ENCODE measurements at places on chromosomes 6 and 20.

DNA sequence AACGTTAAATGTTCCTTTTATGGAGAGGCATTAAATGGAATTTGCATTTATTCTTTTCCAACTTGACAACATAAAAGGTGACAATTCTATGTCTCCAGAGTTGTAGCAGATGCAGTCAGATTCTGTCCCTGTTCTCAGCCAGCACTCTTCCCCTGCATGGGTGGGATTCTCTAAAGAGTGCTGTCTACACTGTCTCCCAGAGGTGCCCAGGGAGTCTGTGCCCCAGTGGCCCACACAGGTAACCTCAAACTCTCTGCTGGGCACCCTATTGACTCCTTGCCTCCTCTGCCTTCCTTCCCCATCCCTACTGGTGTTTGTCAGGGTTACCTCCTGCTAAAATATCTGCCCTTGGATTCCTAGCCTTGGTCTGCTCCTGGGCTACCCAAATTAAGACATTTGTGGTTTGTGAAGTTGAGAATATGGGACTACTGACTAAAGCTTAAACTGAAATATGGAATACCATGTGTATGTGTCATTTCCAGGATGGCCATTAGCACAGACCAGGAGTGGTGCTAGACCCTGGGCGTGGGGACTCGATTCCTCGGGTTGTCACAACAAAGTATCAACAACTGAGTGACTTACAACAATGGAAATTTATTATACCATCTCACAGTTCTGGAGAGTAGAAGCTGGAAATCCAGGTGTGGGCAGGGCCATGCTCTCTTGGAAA, 284.7 kb downstream of the CDH26 start:
- DNase-seq = no peak

GRCh38 chr20:23205611-23206041, 119.5 kb upstream of the CD93 start:
- no peak for DNase-seq

- no peak for DNase-seq
These were observed 24.0 kb downstream of the PGM3 start for GRCh38 chr6:83169106-83169505.

DNA sequence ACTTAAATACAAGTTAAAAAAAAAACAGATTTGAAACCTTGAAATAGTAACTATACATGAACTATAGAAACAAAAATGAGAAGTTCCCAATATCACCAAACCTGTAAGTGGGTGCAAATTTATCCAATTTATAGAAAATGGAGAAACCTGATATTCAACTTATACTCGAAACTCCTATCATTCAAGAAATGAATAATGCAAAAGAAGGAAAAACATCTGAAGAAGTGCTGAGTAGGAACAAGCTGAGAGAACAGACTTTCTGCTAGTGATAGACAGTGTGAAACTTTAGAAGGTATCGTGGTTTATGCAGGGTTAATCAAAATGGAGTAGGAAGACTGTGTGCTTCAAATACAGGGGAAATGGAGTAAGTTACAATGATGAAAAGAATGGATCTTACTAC, 4.5 kb downstream of the GPR63 start:
- DNase-seq = no peak

GRCh38 chr6:39999006-39999867, 65.0 kb upstream of the MOCS1 start:
- DNase-seq = no peak

GRCh38 chr20:36366623-36367369, 60.7 kb downstream of the DLGAP4 start:
- no peak for DNase-seq

DNA sequence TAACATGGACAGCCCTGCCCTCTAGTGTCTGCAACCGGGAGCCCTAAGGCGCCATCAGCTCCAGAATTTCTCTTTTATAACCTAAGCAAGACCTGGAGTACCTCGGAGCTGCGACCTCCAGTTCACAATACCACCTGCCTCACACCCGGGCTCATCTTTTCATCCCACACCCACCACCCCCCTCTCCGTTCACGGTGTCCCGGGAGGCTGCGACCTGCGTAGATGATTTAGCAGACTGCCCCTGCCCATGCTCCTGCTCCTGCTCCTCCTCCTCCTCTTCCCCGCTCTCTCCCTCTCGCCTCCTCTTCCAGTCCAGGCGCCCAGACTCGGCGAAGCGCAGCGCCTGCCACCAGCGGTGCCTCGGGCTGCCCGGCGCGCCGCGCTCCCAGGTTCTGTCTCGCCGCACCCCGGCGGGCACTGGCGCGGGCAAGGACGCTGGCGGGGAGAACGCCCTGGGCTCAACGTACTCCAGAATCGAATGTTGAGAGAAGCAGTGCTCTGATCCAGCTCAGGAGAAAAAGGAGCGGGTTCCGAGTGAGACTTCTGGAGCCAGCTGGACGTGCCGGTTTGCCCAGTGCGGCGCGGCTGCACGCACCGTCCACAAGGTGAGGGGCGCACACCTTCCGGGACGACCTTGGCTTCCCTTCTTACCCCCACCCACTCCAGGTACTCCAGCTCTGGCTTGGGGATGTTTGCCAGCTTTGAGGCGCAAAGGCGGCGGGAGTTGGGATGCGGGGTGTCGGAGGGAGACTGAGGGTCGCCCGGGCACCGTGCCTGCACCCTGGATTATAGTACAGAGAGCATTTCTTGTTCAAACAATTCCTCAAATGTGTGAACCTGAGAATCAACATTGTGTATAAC, at the start of gene HTR1E:
HTR1E (plus strand) TSS at position 310 of the 861 bp plus-strand sequence. CDS start 77,807 bp downstream, outside the sequence.
- no peak for DNase-seq
